ENCODE measurements at places on chromosomes 12 and 14.

DNA sequence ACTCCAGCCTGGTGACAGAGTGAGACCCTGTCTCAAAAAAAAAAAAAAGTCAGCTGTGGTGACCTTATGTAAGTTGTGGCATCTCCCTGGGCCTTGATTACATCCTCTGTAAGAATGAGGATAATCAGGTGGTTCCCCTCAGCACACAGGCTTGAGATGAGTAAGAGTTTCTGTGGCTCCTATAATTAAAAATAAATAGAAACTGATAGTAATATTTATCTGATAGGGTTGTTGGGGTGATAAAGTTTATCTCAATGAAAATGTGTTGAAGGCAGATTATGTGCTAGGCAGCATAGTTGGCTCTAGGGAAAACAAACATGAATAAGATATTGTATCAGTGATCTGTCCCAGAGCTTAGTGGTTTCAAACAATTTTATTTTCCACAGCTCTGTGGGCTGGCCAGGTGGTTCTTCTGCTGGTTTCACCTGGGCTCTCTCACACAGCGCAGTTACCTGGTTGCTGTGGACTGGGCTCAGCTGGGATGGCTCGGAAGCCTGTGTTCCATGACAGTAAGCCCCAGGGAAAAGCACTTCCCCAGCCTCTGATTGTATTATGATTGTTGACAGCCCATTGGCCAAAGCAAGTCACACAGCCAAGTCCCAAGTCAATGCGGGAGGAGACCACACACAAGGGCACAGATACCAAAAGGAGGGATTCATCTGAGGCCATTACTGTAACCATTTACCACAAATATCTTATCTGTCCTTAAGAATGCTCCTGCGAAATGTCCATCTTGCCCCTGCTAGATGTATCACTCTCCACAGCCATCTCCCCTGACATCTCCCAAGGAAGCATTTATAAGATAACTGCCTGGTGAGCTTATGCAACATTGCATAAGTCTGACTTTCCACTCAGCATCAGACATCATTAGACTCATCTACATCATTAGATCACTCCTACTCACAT lies 151.7 kb downstream of the NUAK1 start:
- no peak for DNase-seq

GRCh38 chr12:54592316-54592715 lies 3.9 kb upstream of the PPP1R1A start:
- no peak for DNase-seq

DNA sequence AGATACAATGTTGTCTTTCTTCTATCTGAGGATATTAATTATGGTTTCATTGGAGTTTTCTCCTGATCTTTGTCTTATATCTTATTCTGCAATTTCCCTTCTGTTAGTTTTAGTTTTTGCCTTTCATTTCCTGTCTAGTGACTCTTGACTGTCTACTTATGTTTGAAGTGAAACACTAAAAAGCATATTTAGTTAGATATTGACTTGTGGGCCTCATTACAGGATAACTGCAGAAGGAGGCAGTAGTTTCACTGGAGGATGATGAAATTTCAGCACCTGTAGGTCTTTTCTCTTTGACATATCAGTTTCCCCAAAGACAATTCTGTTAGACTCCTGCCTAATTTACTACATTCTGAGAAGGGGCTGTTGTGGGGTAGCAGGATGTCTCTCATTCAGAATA lies 97.5 kb upstream of the NEDD1 start:
- no peak for DNase-seq

DNA sequence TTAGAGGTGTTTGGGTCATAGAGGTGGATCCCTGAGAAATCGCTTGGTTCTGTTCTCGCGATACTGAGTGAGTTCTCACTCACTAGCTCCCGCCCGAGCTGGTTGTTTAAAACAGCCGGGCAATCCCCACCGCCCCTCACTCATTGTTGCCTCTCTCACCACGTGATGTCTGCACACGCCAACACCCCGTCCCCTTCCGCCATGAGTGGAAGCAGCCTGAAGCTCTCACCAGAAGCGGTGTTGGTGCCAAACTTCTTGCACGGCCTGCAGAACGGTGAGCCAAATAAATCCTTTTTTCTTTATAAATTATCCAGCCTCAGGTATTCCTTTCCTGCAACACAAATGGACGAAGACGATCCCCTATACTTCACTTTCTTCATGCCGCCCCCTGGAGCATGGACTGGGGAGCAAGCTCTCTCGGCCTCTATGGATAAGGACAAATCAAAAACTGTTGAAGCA lies 45.4 kb upstream of the CCND2 start:
- no peak for DNase-seq

- peak; percentile 23 for DNase-seq
Measured at GRCh38 chr12:6684609-6685008, 4.6 kb downstream of the ZNF384 start.

- DNase-seq, result peak; percentile 66
Measured at GRCh38 chr12:67592228-67593011, 56.1 kb upstream of the DYRK2 start.

DNA sequence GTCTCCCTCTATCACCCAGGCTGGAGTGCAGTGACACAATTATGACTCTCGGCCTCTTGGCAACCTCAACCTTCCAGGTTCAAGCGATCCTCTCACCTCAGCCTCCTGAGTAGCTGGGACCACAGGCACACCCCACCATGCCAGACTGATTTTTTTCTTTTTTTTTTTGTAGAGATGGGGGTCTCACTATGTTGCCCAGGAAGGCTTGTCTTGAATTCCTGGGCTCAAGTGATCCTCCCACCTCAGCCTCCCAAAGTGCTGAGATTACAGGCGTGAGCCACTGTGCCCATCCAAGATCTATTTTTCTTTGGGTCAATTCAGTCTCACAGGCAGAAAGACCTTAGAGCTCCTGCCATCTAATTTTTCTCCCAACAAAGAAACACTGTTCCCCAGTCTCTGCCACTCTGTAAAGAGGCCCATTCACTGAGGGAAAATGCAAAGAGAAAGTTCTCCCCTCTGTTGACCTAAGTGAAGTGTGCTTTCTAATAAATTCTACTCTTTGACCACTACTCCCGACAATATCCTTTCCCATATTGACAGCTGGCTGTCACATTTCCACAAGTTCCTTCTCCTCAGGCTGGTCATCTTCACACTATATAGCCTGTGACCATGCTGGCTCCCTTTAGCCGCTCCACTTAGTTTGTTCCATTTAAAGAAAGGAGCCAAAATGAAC lies 23.3 kb downstream of the TMED8 start:
- DNase-seq, result no peak

DNA sequence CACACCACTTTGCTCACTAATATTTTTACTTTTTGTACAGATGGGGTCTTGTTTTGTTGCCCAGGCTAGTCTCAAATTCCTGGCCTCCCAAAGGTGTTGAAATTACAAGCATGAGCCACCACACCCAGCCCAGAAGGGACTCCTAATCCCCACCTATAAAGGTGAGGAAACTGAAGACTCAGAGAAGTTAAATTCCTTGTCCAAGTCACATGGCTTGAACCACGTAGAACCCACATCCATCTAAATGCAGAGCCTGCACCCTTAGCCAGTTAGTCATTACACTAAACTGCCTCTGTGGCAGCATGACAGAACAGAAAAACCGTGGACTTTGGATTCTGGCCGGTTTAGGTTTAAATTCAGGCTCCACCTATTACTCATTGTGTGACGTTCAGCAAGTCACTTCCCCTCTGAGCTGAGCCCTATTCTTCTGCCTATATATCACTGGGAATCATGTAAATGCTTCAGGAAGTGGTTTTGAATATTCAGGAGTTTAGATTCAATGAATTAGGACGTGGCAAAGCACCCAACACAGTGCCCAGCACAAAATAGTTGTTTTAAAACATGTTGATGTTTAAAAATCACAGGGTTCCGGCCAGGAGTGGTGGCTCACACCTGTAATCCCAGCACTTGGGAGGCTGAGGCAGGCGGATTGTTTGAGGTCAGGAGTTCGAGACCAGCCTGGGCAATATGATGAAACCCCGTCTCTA lies 3.0 kb upstream of the CORO1C start:
- DNase-seq, result no peak

DNA sequence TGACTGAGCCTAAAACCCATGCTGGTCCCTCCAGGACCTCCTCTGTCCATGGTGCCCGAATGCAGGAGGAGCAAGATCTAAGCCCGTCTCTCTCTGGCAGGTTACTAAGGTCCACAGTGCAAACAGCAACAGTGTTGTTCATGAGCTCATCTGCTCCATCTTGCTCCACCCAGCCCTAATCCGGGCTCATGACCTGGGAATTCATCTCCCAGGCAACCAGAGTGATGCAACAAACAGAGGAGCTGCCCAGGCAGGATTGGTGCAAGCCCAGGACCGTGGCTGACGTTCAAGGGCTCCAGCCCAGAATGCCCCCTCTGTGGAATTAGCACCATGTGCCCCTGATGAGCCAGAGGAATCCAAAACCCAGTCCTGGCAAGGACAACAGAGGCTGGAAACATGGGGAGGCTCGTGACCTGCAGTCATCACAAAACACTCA lies 29.9 kb downstream of the HSPB8 start:
- DNase-seq, result no peak

DNA sequence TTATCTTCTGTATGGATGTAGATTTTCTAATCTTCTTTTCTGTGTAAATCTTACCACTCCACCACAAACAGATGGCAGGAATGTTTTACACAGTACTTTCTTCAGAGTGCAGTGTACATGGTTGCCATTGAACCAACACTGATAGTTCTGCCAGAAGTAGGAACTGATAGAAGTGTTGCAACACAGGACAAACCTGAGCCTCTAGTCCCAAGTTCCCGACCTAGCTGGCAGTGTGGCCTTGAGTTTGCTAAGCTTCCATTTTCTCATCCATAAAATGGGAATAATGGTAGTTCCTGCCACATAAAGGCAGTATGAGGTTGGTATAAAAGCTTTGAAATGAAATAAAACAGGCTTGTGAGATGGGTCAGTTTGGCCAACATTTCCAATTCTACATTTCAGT lies 50.8 kb upstream of the SAV1 start:
- no peak for DNase-seq

DNA sequence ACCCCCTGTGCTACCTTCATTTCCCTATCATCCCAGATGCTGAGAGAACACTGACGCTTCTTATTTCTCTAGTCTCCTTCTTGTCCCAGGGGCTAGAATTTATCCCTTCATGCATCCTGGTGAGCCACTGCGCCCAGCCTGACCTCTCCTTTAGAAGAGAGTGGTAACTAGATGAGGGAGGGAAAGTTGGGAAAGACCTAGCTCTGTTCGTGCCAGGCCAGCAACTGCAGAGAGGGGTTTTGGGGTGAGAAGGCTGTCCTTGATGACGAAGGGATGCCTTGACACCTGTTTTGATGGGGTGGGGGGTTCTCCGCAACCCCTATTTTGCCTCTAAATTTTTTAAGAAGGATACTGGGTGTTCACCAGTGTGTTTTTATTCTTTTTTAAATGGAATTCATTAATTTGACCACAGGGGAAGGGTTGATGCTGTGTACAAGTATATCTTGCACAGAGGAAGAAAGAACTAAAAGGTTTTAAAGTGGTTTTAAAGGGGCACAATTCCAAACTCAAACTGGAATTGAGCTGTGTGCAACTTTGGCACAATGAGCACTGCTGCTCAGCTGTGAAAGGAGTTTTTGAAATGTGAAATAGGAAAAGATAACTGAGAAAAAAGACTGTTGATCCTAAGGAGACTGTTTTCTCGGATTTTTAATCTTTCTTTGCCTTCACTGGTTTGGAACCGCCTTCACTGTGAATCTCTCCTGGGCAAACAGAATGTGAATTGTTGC lies 7.0 kb upstream of the MMP19 start:
- DNase-seq, result no peak

DNA sequence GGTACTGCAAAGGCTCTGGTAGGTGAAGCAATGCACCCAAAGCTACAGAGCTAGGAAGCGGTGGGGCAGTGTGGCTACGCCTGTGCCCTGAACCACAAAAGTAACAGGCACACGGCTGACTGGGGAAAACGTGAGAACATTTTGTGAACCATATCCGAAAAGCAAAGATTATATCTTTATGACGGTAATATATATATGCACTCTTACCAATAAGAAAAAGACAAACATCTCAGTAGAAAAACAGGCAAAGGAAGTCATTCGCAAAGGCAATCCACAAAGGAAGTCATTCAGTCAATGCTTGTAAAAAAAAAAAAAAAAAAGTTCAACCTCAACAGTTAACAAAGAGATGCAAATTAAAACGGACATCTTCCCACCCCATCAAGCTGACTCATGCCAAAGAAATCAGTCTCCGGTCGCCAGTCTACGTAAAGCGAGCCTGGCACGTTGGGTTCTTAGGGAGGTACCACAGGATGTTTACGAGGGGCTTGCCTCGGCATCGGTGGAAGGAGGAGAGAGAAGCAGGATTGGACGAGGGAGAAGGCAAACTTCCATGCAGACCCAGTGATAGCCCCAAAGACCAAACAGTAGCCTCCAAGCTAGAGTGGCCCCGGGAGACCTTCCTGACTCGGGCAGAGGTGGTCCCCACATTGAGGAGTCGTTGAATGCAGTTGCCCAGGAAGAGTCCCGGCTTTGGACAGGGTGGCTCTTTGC lies 39.4 kb upstream of the PPP2R5C start:
- no peak for DNase-seq

DNA sequence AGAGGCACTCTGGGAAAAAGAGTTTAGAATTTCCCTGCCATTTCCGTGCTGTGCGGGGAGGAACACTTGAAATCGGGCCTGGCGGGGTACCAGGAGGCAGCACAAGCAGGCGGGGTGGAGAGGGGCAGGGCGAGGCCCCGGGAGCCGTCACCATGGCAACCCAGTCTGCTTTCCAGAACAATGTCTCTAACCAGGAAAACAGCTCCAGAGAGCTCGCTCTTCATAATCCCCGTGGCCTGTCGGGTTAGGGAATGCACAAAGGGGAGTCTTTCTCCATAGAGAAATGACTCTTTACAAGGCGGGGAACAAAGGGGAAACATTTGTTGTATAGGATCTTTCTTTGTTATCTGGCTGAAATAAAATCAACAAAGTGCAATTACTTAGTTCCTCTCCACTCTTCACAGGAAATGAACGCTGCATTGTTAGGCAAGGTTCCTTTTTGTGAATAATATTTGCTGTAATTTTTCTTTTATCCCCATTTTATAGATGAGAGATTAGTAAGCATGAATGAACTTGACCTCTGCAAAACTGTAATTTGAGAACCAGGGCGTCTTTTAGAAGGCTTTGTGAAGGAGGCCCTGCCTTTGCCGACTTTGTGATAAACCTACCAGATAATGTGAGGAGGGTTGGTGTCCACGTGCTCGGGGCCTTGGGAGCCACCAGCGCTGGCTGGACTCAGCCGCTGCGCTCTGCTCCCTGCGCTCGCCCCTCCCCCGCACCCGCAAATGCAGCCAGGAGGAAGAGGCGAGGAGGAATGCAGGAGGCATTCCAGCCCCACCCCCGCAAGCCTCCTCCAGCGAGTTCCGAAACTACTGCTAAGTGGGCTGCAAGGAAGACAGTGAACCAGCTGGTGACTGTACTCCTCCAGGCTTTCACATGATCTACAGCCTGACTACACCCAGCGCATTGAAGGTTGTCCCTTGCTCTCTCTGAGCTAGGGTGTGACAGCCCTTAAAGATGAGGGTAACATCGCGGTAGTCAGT lies 105.2 kb upstream of the ATF7IP start:
- peak; percentile 23 for DNase-seq

DNA sequence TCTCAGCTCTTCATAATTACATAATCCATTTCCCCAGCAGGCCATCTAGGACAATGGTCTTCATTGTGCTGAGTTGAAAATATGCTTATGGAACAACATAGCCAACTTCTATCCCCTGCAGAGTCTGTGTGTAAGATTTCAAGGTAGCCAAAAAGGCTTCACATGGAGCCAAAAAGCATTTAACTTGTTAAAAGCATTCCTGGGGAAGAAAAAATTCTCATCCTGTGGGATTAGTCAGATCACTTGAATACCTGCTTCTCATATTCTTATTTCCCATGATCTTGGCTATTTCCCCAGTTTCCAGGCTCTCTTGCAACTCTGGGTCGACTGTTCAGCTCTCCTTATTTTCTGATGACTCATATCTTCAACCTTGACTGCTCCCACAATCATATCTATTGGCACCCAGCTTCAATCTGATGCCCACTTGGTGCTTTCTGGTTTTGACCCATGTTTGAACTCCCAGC lies 178.9 kb downstream of the KLHL28 start:
- no peak for DNase-seq
